ENCODE measurements at places on chromosomes 7 and 10.

DNA sequence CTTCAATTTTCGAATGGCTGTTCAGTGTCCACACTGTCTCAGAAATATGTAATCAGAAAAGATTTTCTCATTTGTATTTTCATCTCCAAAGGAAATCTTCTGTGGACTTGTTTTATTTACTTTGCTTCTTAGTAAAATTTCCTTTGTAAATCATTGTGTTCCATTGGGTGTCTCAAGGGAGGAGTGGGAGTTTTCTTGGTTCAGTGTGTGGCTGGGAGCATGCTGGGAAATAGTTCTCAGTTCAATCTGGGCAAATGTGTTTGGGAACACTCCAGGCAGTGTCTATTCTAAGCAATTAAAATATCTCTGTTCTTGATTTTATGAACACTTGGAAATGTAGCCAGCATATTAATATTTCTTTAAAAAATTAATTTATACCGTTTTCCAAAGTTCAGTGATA, 1019.8 kb downstream of the CNTNAP2 start:
- no peak for DNase-seq

- no peak for DNase-seq
Observed at GRCh38 chr10:62008196-62008595, 106.7 kb downstream of the ARID5B start.

DNA sequence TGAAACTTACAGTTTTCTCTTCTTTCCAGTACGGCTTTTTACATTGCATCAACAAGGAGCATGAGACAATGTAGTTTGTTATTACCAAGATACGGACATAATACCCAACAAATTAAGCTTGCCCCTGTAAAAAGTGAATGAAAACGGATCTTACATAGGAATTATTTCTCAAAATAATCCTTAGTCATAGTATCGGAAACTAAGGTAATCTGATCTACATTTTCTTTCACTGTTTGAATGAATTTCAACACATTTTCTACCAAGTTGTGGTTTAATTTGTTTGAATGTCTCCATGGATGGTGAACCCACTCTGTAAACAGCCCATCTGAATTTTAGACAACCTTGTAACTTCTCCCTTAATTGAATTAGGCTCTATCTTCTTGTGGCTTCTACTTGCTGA, 90.5 kb downstream of the INHBA start:
- DNase-seq, result no peak

DNA sequence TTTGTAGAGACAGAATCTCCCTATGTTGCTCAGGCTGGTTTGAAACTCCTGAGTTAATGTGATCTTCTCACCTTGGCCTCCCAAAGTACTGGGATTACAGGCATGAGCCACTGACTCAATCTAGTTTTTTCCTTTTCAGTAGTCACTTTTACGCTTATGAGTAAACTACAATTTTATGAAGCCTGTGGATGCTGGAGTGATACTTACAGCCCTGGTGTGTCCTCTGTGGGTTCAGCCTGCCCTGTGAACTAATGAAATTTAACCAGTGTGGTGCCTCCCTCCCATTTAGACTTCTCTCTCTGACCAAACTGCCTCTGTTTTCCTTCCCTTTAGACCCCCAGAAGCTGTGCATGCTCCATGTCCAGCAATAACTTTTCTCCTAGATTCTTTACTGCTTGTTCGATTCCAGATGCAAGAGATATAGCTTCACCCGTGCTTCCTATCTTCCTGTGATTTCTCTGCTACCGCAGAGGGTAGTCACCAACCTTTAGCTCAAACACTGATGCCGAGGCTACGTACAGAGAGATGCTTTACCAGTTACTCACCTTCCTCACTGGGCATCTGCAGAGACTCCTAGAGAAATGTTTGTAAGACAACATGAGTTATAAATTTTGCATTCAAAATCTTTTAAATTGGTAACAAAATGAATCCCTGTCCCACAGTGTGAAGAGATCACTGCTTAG, 90.8 kb downstream of the KIAA1217 start:
- no peak for DNase-seq

DNA sequence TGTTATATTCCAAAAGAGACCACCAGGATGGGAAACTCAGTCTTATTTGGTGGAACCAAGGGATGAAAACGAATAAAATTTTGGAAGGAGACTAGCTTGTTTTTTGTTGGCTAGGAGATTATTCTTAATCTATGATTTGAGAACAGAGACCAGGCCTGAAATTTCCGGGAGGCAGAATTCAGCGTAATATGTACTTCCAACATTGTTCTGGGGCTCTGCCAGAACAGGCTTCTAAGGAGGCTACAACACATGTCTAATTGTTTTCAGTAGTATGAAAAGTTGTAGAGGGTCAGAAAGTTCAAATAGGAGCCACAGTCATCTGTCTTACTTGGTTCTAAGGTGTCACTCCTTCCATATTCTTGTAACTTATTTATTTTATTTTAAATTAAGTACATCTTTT, 1.7 kb downstream of the DDX21 start:
- no peak for DNase-seq

GRCh38 chr10:123011987-123012386, 3.2 kb downstream of the ACADSB start:
- DNase-seq, result no peak

- no peak for DNase-seq
Observed at GRCh38 chr7:27767374-27767773, 27.4 kb downstream of the TAX1BP1 start.

DNA sequence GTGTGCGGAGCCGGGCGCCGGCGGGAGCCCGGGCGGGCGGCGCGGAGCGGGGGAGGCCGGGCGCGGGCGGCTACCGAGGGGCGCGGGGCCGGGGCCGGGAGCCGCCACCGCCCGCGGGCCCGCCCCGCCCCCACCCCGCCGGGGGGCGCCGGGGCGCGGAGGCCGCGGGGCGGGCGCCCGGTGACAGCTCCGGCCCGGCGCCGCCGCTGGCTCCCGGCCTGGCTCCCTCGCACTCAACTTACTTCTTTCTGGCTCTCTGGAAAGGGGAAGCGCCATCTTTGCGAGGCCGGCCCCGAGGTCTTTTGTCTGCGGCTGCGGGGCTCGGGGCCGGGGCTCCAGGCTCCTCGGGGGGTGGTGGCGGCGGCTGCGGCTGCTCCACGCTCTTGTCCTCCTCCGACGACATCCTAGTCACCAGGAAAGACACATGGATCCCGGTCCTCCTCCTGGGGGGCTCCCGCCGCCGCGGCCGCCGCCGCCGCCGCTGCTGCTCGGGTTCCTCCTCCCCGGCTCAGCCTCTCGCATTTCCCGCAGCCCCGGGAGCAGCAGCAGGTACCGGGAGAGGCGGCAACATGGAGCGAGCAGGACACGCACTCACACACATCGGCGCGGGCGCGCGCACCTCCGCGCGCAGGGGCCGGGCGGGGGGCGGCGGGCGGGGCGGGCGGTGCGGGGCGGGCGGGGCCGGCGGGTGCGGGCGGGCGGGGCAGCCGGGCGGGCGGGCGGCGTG, at the start of gene KMT2C:
Gene KMT2C (minus strand): TSS at position 620 of the 727 bp plus-strand sequence. CDS start 217 bp downstream, at position 403.
- DNase-seq, result peak; percentile 31

GRCh38 chr7:131031099-131031868, 296.4 kb upstream of the MKLN1 start:
- DNase-seq, result no peak

- DNase-seq, result no peak
Observed at GRCh38 chr10:63812501-63812900, 291.3 kb downstream of the REEP3 start.

GRCh38 chr10:11608159-11609013, 3.1 kb downstream of the USP6NL start:
- DNase-seq, result no peak

DNA sequence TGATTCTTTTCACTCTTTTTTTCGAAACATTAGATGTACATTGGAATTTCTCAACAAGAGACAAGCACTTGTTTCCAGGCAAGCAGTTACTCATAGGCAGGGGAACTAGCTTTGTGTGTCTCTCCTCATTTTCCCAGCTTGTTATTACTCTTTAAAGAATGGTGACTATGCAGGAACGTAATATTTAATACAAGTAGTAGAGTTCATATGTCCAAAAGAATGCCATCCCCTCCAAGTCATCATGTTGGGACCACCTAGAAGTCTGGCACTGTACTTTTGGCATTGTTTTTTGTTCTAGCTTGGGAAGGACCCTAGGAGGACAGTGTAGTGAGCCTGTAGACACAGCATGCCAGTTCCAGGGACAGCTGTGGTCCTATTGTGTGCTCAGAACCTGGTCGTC, 650.7 kb downstream of the INHBA start:
- no peak for DNase-seq

- DNase-seq, result no peak
Observed at GRCh38 chr7:27115221-27116026, 12.9 kb upstream of the HOXA2 start.

DNA sequence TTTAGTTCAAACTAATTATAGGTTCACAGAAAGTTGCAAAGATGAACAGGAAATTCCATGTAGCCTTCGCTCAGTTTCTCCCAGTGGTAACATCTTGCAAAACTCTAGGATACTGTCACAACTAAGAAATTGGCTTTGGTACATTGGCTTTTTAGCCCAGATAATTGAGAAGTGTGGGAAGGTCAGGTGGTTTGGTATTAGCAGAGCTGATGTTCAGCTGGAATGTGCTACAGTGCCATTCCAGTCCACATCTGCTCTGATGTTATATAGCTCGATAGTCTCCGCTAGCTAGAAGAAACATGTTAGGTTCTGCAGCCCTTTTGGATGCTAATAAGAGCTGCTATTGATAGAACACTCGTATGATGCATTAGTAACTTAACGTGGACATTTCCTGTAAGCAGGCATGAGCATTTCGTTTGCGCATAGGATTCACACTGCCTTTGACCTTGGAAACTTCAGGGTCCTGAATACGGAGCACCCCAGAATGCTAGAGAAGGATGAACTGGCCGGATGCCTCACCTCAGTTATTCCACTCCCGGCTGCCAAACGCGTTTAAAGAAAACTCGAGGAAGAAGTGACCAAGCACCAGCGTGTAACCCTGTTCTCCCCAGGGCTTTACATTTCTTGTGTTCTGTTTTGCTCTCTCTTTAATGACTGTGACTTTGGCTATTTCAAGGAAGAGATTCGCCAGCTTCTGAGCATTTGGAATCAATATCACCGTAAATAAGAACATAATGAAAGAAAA, 271.4 kb downstream of the GALNT17 start:
- DNase-seq, result no peak

DNA sequence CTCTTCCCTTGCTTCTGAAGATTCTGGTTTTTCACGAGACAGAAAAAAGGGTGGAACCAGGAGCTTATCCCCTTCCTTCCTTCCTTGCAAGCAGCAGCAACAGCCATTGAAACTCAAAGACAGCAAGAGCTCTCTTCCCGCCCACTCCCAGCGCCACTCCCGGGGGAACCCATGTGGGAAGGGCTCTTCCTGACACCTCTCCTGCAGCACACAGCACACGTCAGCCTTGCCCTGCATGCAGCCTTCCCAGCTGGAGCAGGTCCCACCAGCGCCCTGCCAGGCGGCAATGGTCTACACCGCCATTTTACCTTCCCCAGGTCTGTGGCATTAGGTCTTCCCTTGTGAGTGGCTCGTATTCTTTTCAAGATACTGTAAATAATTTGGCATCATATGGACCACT, 161.8 kb downstream of the MGMT start:
- no peak for DNase-seq

- DNase-seq, result no peak
Observed at GRCh38 chr7:3404501-3404900, 103.4 kb downstream of the SDK1 start.

DNA sequence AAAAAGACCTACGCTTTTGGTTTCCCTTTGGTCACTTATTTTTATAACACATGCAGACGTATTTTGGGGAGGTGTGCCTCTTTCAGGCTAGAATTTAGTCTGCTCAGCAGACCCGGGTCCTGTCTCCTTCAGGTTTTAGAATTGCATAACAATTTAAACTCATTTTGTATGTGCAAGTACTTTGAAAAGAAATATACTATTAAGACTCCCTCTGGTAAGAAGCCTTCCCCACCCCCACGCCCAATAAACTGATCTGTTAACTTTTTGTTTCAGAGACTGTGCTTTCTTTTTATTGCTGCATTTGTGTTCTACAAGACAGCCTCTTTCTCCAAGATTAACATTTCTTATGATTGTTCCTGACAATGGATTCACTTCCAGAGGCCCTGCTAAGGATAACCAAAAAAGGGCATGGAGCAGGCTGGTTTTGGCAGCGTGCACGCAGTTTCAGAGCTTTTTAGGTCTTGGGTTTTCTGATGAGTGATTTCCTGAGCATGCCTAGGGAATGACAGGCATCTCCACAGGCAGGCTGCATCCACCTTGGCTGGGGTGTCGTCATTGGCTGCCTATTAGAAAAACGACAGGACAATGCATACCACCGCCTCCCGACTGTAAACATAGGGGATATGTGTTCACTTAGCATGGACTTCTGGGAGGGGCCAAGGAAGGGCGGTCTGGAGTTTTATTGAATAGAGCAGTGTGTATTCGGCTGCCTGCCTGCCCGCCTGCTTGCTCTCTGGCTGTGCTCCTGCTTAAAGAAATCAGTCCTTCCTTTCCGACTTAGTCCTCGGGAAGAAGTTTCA, at the start of gene CALD1:
Gene CALD1 (plus strand): TSS at position 694 of the 800 bp plus-strand sequence. CDS start 88,100 bp downstream, outside the sequence.
- DNase-seq, result no peak

- DNase-seq, result no peak
Observed at GRCh38 chr10:11176746-11177145, 159.1 kb downstream of the CELF2 start.

DNA sequence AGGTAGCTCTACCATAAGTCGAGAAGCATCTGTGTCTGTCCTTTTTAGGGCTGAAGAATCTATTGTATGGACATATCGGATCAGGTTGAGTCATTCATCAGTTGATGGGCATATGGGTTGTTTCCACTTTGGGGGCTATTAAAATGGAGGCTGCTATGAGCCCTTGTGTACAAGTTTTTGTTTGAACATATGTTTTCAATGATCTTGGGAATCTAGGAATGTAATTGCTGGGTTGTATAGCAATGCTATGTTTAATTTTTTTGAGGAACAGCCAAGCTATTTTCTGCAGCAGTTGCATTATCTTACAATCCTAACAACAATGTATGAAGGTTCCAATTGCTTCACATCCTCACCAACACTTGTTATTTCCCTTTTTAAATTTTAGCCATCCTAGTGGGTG, 46.4 kb upstream of the HABP2 start:
- no peak for DNase-seq

GRCh38 chr7:46391231-46392201, 470.4 kb upstream of the IGFBP3 start:
- no peak for DNase-seq

GRCh38 chr10:97069576-97070362, 116.0 kb downstream of the SLIT1 start:
- DNase-seq, result no peak

DNA sequence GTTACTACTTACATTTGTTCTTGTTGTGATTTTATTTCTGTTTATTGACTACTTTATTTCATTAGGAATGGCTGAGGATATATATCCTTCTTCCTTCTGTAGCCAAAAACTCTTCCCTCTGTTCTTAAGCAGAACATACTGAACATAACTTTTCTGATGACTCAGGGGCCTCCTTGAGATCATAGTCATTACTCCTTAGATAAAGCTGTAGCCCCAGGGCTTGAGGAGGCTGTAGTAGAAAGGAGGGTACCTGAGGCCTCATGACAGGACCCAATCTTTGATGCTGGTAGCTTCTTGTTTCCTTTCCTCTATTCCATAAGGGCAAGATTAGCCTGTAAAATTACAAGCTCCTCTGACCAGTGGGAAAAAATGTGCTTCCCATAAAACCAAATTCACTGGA, 41.2 kb upstream of the FGFR2 start:
- no peak for DNase-seq
